ENCODE measurements at places on chromosomes 11 and 22. TPM values are rescaled to one million over a fixed set of nuclear protein-coding genes. Genes with fewer than 3 reads are reported as not detected.

DNA sequence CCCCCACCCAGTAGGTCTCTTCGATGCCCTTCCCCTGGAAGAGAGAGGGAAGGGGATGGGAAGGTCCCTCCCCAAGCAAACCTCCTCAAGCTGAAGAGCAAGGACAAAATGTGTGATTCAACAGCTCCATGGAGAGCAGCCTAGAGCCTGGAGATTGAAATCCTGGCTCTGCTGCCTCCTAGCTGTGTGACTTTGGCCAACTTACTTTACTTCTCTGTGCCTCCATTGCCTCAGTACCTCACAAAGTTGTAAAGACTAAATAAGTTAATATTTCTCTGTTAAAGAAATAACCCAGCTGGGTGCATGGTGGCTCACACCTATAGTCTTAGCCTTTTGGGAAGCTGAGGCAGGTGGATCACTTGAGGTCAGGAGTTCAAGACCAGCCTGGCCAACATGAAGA lies 21.1 kb upstream of the LRRC32 start:
- no peak for DNase-seq

DNA sequence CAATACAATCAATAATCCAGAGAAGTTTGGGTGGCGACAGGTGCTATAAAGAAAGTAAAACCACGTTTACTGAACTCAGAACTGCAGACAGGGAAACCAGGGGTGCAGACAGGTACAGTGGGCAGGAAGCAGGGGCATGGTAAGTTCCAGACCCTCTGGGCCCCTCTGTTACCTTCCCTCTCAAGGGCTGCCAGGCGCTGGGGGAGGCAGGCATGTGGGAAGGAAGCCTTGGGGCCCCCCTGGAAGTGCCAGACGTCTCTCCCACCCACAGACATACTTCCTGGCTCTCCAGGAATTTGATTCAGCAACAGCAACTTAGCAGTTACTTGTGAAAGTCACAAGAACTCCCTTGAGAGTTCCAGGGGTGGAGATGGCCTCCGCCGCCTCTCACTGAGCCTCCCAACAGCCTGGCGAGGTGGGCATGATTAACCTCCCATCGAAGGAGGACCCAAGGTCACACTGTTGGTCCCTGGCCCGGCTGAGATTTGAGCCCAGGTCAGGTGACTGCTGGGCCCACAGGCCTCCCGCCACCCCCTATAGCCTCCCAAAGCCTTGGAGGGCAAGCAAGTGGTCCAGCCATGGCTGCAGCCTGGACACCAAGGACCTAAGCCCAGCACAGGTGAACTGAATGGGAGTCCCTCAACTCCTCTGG lies 14.1 kb upstream of the TSKU start:
- DNase-seq: no peak

- DNase-seq: peak; percentile 81
These were observed at the start of gene FRMD8 for GRCh38 chr11:65386307-65387140. TSS of gene FRMD8 (plus strand) at chr11:65386637. CDS start at chr11:65387037, 400 bp downstream.

- no peak for DNase-seq
These were observed 730 bp downstream of the LMNTD2 start for GRCh38 chr11:559712-560304.

GRCh38 chr11:115911613-115912346 lies 407.6 kb upstream of the CADM1 start:
- no peak for DNase-seq

- DNase-seq: no peak
These were observed 4.6 kb upstream of the MRGPRG start for GRCh38 chr11:3222941-3223915.

- no peak for DNase-seq
These were observed 5.7 kb downstream of the ZP1 start for GRCh38 chr11:60872961-60873524.

- DNase-seq: no peak
These were observed 22.0 kb upstream of the OR8B8 start for GRCh38 chr11:124467381-124467927.

- DNase-seq: no peak
These were observed 54.6 kb downstream of the PLEKHA7 start for GRCh38 chr11:16959602-16960001.

GRCh38 chr11:25910086-25910485 lies 421.8 kb upstream of the ANO3 start:
- no peak for DNase-seq

DNA sequence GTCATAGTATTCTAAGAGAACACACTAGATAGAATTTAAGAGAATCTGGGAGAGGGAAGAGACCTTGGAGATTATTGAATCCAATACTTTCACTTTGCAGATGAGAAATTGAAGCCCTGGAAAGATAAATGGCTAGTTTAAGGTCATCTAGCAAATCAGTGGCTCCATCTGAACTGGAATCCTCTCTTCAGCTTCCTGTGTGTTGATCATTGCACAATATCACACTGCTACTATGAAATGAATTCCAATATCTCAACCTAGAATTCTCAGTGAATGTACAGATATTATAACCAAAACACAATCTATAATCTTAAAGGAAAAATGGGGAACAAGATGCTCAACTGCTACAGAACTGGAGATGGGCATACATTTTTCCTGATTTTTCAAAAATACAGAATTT lies 44.1 kb downstream of the DCUN1D5 start:
- DNase-seq: no peak

DNA sequence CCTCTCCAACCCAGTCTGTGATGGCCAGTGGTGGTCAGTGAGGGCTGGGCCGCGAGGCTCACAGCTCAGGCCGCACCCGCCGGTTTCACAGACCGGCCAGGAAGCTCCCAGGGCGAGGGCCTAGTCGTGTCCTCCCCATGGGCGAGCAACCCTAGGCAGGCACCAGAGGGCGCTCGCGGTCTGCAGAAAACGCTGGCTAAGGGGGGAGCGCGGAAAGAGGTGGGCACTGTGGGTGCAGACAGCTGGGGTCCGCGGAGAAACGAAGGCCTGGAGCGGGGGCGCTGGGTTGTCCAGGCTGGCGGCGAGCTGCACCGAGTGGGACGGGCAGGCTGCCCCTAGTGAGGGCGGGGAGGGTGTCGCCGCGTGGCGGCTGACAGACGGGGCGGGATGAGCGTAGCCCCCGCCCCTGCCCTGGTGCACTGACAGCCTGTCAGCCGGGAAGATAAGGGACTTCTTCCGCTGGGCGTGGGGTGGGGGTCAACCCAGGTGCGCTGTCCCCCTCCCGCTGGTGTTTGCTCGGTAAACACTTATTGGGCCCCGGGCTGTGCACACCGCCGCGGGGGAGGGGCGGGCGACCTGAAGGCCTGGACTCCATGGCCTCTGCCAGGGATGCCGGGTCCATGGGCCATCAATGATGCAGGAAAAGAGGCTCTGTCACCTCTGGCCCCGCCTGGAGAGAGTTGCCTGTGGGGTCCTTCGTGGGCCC lies 7.5 kb downstream of the GP1BB start:
- DNase-seq: peak; percentile 72

- no peak for DNase-seq
These were observed 44.0 kb upstream of the CSNK2A3 start for GRCh38 chr11:11397036-11397415.

DNA sequence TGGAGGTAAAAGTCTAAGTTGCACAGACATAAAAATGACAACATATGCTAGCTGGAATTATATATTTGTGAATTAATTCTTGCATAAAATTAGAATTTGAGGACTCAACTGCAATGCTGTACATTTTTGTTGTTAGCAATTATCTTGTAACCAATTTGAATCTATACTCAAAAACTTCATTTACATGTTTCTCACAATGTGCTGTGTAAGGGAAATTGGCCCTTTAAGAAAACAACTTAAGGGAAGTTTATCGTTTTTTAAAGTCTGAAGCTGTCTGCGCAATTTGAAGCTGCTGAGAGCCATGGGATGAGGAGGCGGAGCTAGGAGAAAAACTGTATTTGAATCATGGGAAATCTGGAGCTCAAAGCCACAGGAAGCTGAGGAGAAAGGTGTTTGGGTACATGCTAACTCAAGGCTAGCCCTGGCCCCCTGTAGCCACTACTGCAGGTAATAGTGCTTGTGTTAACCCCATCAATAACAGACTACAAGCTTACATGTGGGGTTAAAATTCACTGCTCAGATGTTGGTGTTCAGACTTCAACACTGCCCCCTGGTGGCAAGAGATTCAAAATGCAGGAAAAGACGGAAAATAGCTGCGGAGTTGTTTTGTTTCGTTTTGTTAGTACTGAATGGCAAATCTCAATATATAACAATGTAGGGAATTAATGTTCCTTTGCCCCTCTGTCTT lies 126.1 kb downstream of the BRD1 start:
- no peak for DNase-seq

DNA sequence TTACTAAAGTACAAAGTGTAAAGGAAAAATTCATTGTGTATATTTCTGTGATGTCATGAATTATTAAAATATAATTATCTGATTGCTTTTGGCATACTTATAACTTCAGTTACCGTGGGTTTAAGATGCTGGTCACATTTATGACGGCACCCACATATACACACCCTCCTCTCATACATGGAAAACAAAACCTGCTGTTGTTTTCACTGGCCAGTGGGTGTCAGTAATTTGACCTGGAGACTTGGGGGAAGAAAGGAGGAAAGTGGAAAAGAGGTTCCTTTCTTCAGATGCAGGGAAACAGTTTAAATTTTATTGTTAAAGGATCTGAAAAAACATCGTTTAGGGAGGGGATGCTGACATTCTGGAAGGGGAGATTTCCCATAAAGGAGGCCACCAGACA lies 742 bp upstream of the BBOX1 start:
- no peak for DNase-seq

NAP1L4 gene
- 181 TPM for polyA plus RNA-seq

GLB1L3 gene
- polyA plus RNA-seq: 1.8 TPM

AQP11 gene
- polyA plus RNA-seq: 5.1 TPM

B4GALNT4 gene
- polyA plus RNA-seq: 72.8 TPM

TXN2 gene
- 138 TPM for polyA plus RNA-seq

C11orf86 gene
- polyA plus RNA-seq: not detected

ARAP1 gene
- polyA plus RNA-seq: 89.1 TPM

OR52N4 gene
- not detected for polyA plus RNA-seq

OR51B4 gene
- 0.11 TPM for polyA plus RNA-seq

Data from renal cortex interstitium (tissue), 15 donors.